ENCODE measurements at places on chromosomes 4 and X. TPM values are rescaled to one million over a fixed set of nuclear protein-coding genes. Genes with fewer than 3 reads are reported as not detected.

Gene CYSLTR1
- total RNA-seq = not detected

Gene F8A3
- total RNA-seq = 0.06 TPM

Gene PCDH7
- 1.2 TPM for total RNA-seq

Gene TNIP3
- total RNA-seq = 0.23 TPM

Gene SLC25A5
- 485 TPM for total RNA-seq

Gene CYLC1
- not detected for total RNA-seq

Gene TMSB15A
- total RNA-seq = 2.8 TPM

Gene TRIML2
- 3.1 TPM for total RNA-seq

Gene KCTD8
- 0.23 TPM for total RNA-seq

Gene AFP
- 1.8 TPM for total RNA-seq

All from HT1080 (cell line).